Activated effector memory CD4-positive, alpha-beta T cell treated with anti-CD3 and anti-CD28 coated beads, Interleukin-2, amount 50 U/mL, for 16 hours (primary cell): ENCODE measurements at places on chromosomes 1 and 21.

- DNase-seq: no peak
Measured at GRCh38 chr1:3524556-3525203, 70.2 kb downstream of the ARHGEF16 start.

GRCh38 chr1:22325531-22326371 is 125.9 kb upstream of the ZBTB40 start:
- no peak for DNase-seq

DNA sequence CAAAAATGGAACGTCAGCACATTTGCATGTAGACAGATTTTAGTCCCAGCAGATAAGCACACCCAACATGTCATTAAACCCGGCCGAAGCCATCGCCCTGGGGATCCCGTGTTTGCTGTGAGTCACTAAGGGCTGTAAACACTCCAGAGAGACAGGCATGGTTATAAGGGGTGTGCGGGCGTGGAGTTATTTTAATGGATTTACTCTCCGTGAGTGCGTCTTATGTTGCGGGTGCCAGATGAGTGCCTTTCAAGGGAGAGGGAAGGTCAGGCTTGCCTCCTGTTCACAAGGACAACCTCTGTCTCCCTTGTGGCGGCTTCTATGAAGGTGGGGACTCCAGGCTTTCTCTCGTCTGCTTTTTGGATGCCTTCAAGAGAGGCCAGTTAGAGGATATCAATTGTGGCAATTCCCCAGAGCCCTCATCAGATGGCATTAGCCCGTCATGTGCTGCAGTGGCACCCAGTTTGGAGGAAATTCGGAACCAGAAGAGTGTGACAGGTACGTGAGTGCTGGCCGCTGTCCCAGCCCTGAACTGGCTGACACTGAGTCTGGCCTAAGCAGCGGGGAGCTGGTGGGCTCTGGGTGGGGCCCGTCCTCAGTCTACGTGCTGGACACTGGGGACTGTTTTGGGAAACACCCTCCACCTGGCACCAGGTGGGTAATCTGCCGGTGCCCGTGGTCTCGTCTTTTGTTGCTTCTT is 223.8 kb upstream of the TMEM51 start:
- DNase-seq: no peak

- DNase-seq: no peak
Measured at GRCh38 chr1:152699746-152700145, 1.6 kb downstream of the LCE2A start.

GRCh38 chr1:230285351-230285750 is 140.8 kb downstream of the PGBD5 start:
- DNase-seq: peak; percentile 60

GRCh38 chr21:33761441-33762036 is 119.2 kb downstream of the ITSN1 start:
- DNase-seq: no peak

DNA sequence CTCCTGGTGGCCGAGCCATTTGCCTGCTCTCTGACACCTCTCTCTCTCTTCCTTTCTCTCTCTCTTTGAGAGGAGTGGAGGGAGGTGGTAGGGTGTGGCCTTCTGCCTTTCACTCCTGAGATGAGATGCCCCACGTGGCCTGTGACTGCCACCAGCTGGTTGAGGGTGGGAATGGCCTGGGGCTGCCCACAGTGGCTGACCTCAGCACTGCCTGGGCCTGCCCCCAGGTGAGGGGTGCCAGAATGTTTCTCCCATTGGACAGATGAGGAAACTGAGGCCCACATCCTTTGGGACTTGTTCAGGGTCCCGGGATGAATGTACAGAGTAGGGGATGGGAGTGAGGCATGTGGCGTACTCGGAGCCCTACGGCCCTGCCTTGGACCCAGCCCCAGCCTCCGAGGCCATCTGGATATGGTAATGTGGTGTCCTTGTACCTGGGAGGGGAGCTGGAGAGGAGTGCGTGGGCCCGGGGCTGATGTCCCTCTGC is 12.7 kb upstream of the C1orf167 start:
- peak; percentile 79 for DNase-seq

- DNase-seq: no peak
Measured at GRCh38 chr1:6872573-6873261, 87.5 kb downstream of the CAMTA1 start.

DNA sequence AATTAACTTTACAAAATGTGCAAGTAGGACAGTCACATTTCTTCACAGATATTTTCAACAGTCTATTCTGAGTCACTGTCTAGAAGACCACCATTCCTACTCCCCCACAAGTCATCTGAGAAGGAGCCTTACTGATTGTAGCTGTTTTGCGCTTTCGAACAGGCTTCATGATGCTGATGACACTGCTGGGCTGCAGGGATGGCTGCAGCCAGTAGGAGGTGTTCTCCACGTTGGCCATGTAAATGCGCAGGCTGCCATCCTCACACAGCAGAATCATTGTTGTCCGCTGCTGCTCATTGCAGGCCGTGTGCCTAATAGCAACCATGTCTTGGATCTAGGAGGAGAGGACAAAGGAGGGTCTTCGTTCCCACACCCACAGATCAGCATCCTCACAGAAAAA is 56.9 kb downstream of the UBR4 start:
- no peak for DNase-seq

- no peak for DNase-seq
Measured at GRCh38 chr21:36236052-36236730, 79.6 kb downstream of the DOP1B start.

- no peak for DNase-seq
Measured at GRCh38 chr1:219422811-219423598, 189.9 kb downstream of the ZC3H11B start.

DNA sequence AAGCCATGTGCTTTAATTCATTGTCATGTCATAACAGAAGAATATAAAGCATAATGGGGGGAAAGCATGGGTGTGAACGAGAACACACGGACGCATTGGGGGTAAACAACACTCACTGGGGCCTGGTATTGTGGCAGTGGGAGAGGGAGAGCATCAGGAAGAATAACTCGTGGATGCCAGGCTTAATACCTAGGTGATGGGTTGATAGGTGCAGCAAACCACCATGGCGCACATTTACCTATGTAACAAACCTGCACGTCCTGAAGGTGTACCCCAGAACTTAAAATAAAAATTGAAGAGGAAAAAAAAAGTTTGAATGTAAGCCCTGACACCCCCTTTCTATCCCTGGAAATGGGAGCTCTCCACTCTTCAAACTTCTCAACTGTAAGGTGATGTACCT is 34.9 kb upstream of the CACHD1 start:
- no peak for DNase-seq

DNA sequence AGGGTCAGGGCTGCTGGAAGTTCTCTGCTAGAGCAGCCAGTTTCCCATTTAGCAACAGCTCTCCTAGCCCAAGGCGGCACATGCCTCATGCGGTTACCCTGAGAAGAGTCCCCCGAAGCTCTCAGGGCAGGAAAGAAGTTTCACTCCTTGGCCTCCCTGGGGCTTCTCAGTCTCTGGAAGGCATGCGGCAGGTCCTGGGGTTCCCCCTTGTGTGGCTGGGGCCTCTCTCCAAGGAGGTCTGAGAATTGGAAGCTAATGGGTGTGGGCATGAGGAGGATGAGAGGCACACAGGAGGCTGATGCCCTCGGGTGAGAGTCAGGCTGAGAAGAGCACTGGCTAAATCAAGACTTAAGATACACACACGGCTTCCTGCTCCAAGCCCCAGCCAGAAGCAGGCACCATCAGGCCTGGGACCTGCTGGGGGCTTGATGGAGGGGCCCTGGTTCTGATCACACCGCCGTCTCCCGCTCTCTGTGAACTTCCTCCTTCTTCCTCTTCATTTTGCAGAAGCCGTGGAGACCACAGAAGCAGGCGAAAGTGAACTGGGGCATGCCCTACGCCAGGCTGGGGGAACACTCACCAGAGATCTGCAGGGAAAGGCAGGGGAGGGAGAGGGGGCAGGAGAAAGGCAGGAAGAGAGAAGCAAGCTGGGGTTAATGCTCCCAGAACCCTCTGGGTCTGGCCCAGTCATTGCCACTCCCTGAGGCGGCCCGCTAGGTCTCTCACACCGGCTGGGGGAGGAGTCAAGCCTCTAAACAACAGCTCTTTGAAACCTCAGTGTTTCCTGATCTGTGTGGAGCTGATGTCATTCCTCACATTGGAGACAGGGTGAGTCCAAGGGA is 15.1 kb downstream of the BLACAT1 start:
- DNase-seq: peak; percentile 85

GRCh38 chr1:109901524-109902145 is 9.0 kb upstream of the CSF1 start:
- no peak for DNase-seq

- DNase-seq: no peak
Measured at GRCh38 chr1:114037631-114037890, 58.3 kb downstream of the OLFML3 start.

- DNase-seq: no peak
Measured at GRCh38 chr1:80170811-80171485, 1164.4 kb upstream of the ADGRL4 start.

DNA sequence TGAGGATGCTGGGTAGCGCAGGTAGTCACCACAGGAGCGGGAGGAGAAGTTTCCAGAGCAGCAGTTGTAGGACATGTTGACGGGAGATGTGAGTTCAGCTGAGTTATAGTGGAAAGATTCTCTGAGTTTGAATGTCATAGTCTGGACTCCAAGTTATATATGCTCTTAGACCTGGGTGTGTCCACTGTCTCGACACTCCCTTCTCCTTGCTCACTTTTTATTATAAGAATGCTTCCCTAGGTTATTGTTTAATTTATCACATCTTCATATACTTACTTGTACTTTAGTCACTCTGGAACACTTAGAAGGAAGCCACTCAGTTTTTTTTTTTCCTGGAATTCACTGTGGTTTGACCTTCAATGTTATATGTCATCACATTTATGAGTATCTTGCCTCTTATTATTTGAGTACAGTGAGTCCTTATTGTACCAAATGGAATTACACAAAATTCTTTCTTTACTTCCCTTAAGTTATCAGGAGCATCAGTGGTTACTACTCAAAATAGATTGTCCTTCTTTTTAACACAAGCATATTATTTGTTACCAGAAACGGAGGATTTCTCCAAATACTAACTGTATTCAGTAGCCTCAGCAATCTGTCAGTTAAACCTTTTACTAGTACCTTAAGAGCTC is at the start of gene KRTAP13-2:
Gene KRTAP13-2, minus strand, starts transcription at position 133 of the 632 bp plus-strand sequence. Its CDS starts 58 bp downstream, at position 75.
- DNase-seq: no peak

DNA sequence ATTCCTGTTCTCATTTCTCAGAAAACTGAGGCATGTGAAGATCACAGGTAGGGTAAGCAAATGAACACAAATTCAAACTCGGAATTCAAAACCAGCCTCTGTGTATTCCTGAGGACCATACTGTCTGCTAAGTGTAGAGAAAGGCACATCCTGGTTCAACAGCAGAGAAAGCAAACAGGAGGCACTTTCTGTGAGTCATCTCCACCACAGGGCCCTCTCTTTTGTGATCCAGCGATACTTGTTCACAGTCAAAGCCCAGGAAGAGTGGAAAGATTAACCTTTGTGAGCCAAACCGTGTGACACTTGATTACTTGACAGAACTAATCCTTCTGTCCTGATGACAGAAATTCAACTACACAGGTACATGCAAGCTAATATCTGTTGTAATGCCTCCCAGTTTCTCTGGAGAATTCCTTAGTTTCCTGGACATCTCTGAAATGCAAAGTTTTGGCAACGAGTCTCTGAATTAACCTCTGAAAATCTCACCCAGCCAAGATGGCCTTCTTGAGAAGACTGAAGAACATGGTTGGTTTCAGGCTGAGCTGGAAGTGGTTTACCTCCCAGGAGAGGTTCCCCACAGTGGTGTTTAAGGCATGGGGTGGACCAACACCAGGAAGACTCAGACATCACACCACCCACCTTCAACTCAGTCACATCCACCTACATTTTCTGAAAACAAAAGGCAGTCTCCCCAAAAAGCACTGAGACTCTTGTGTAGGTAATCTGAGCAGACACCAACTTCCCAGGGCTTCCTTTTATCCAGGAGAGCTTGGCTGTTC is 98.2 kb upstream of the ERG start:
- DNase-seq: no peak

- DNase-seq: no peak
Measured at GRCh38 chr1:240820816-240821215, 208.9 kb upstream of the GREM2 start.

DNA sequence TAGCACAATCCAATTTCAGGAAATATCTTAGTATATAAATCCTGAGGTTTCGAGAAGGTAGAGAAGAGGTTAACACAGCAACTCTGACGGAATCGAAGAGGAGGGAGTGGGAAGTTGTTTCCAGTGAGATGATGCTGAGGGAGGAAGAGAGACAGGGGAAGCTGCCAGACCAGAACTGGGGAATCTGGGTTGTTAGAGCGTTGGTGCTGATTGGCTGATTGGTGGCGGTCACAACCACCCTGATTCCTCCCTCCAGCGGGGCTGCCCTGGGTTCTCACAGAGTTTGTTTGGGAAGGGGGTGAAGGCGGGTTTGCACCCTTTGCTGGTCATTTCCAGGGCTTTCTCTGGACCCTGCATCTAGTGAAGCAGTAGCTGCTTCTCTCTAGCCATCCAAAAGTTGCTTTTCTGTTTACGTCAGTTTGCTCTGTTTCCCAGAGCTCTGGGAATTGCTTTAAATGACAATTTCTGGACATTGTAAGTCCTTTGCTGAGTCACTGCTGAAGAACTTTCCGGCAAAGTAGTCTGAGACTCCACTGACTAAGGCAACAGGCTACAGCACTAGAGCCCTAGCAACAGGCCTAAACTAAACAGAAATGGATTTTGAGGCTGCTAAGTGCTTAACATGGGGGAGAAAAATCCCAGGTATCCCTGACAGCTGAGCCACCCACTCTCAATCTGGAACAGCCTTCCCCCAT is 90.1 kb downstream of the TENT5C start:
- no peak for DNase-seq

DNA sequence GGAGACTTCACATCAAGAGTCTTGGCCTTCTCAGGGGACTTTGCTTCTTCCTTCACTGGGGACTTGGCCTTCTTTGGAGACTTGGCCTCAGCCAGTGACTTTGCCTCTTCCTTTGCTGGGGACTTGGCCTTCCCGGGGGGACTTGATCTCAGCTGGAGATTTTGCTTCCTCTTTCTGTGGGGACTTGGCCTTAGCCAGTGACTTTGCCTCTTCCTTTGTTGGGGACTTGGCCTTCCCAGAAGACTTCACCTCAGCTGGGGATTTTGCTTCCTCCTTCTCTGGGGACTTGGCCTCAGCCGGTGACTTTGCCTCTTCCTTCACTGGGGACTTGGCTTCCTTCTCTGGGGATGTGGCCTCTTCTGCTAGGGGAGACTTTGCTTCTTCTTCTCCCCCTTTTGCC is 13.5 kb upstream of the CD2 start:
- DNase-seq: no peak

- DNase-seq: no peak
Measured at GRCh38 chr1:173353350-173353749, 123.8 kb upstream of the PRDX6 start.
